ENCODE measurements at places on chromosomes 12 and 14.

DNA sequence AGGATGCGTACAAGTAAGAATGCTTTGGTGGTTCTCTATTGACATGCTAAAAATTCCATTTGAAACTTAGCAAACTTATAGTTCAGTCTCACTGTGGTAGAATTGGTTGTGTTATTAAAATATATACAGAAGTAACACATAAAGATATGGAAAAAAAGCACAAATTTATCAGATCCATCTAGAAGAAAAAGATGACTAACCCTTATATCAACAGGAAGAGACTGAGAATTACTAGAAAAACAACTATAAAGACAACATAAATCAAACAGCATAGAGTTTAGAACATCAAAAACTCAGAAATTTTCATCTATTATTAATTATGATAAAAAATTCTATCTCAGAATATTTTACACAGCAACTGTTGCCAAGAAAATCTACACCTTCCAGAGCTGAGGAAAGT, 491.0 kb downstream of the ETNK1 start:
- no peak for DNase-seq

DNA sequence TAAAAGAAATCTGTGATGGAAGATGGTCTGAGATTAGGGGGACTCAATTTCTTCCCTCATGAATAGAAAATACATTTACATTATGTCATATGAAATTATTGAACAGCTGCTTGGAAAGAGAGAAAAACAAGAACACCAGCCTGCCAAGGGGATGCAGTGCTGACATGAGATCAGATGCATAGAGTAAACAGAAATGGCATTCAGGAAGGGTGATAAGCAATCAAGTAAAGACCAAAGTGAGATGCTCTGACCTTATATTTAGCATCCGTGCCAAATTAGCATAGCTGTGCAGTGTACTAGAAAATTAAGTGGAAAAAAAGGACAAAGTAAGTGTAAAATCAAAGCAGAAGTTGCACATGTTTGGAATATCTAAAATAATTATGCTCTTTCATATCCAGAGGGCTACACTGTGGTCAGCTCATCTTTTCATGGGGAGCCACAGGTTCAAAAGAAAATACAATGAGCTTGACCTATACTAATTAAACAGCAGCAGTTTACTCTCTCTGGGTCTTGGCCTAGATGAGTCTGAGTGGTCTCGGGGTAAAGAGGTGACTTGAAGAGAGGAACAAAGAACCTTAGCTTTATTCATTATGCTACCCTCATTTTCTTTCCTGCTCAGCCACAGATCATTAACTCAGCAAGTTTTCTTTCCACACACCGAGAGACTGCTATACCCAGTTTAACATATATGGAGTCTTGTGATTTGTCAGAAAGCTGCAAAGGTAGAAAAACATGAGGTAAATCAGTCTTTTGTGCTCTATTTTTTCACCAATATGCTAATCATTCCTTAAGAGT, 359.4 kb upstream of the FOXG1 start:
- no peak for DNase-seq

DNA sequence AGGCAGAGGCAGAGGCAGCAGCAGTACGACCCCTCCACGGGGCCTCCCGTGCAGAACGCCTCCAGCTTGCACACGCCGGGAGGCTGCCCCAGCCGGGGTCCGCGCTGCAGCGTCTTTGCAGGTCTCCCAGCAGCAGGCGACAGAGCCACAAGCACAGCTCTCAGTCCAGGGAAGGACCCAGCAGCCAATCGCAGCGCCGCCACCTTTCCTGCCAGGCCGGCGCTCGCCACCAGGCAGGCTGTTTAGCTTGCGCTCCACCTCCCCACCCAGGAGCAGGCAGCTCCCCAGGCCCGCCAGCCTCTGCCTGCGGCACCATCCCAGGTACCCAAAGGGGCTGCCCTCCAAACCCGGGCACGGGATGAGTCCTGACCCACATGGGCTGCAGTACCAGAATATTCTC, 25.2 kb downstream of the DDX51 start:
- no peak for DNase-seq

DNA sequence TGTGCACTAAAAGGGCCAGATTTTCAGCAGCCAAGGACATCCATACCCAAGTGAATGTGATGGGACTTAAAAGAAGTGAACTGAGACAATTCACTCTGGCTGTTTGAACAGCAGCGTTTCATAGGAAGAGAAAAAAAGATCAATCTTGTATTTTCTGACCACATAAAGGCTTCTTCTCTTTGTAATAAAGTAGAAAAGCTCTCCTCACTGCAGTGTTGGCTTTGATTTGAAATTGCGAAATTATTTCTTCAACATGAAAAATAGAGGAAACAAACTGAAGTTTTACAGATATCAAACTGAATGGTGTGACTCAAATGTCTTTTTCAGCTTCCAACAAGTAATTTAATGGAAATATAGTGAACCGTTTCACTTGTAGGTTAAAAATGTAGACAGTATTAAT, 11.3 kb upstream of the KCNMB4 start:
- DNase-seq = no peak

DNA sequence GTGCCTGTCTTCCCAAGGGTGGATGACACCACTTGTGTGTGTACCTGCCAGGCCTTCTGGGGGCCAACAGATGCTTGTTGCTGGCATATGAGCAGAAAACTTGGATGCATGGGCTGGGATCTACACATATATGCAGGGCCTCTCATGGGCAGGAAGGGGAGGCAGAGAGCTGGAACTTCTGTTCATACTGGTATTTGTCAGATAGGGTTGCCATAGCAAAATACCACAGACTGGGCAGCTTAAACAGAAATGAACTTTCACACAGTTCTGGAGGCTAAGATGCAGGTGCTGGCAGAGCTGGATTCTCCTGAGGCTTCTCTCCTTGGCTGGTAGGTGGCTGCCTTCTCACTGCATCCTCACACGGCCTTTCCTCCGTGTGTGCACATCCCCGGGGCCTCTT, 121.8 kb downstream of the SUDS3 start:
- DNase-seq = peak; percentile 6

GRCh38 chr12:91037276-91037675, 20.5 kb downstream of the KERA start:
- DNase-seq = no peak

DNA sequence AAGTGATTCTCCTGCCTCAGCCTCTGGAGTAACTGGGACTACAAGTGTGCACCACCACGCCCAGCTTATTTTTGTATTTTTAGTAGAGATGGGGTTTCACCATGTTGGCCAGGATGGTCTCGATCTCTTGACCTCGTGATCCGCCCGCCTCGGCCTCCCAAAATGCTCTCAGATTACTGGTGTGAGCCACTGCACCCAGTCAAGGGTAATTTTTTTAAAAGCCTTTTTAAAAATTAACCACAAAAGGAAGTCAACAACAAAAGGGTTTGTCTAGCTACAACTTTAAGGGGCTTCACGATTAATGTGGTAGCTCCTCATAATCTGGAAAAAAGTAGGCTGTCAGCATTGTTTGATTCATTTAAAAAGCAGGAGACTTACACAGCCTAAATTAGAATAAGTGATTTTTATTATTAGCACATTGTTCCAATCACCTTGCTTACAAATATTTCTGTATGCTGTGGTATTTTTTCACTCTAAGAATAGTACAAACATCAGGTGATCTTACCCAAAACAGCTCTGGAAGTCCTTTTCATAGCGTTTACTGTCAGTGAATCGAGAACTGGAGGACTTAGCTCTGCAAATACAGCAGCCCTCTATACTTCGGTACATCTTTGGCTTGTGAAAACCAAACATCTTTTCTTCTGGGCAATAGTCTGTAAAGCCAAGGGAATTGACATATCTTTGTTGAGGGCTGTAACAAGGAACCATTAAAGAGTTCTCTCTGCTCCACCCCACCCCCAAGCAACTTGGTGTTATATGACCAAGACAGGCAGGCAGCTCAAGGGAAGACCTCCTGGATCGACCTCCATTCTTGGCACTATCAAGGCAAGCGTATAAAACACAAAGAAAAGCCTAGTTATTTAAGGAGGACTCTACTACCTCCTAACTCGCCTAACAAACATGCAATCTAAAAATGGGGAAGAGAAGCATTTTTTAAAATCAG, 28.1 kb downstream of the SINHCAF start:
- DNase-seq = no peak

- DNase-seq = peak; percentile 42
Measured at GRCh38 chr12:106179086-106179485, 40.3 kb upstream of the NUAK1 start.

- no peak for DNase-seq
Measured at GRCh38 chr12:85155791-85156190, 119.6 kb downstream of the LRRIQ1 start.

DNA sequence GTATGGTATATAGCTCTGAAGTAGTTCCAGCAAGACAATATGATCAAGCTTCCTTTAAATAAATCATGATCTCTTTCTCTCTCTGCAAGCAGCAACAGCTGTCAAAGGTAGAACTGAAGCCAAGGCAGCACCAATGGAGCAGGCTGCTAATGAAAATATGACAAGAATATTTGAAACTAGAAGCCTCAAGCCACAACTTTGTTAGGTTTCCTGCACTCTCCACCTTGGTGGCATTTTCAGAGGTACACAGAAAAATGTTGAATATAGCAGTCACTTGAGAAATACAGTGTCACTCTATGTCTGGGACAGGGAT, 43.8 kb upstream of the PSMA6 start:
- no peak for DNase-seq

DNA sequence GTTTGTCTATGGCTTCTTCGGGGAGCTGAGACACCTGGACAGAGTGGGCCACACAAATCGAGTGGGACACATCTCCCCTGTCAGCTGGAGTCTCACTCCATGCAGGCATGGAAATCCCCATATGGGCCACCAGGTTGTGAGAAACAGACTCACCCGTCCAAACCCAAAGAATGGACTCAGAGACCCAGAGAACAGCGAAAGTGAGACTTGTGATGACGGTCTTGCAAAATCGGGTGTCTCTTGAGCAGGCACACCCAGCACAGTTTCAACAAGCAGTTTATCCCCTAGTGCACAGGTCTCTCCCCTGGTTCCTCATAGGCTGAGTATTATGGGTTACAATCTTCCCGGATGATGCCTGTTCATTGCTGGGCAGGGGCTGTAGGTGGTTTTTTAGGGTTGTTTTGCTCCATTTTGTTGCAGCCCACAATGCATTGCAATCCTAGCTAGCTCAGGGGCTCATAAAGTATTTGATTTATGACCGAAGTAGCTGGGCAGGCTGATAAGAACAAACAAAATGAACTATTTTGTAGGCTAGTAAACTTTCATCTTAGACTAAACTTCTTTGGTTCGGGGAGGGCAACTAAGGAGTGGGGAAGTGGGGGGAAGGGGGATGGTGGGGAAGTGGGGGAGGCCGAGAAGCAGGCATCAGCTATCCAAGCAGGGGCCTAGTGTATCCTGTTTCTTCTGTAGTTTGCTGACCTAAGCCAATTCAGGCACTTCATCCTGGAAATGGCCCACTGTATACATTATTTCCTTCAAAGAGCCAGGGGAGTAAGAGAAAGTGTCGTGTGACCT, 45.3 kb downstream of the IQSEC3 start:
- no peak for DNase-seq

DNA sequence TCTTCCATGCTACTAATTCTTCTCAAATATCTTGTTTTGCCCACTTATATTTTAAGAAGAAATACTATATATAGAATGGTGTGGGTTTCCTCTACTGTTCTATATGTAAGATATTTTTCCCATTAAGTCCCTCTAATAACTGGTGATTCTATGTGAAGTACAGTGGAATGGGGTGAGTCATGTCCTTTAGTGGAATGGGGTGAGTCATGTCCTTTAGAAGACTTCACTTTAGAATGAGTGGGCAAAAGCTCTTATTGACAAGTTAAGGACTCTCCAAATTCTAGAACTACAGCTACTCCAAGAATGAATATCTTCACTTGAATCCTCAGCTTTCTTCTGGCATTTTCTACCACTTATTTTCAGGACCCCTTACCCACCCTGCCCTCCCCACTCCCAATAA, 349.9 kb downstream of the ETNK1 start:
- no peak for DNase-seq

- DNase-seq = no peak
Measured at GRCh38 chr12:77058740-77059139, 6.6 kb downstream of the E2F7 start.

GRCh38 chr14:95705518-95705917, 8.4 kb downstream of the TCL1A start:
- DNase-seq = no peak

DNA sequence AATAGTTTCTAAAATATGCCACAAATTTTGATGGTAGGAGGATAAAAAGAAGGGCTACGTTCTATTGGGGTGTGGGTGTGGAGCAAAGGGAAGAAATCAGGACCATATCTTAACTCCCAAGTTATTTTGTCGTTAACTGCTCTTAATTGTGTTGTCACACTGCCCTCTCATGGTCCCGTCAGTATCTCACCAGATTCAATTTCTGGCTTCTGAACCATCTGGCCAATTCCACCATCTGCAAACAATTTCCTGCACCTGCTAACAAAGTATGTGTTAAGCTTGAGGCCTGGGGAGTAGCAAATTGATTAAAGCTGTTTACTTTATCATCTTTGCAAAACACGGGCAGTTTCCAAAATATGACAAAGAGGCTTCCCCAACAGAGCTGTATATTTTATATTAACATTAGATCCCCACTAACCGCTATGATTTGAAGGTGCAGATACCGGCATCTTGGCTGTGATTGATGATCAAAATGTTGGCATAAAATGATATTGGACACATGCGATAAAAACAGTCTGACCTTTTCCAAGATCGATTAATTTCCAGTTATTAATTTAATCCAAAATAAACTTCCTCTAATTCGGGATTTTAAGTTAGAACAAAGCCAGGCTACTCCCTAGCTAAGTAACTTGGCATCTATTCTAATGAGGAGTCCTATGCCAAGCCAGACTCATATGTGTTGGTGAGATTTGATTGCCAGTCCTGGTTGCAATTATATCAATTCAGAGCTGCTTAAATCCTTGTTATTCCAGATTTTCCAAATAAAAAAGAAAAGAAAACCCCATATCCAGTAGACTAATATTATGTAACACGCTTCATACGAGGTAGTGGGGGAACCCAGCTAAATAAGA, 6.9 kb upstream of the DNM1L start:
- DNase-seq = peak; percentile 74

DNA sequence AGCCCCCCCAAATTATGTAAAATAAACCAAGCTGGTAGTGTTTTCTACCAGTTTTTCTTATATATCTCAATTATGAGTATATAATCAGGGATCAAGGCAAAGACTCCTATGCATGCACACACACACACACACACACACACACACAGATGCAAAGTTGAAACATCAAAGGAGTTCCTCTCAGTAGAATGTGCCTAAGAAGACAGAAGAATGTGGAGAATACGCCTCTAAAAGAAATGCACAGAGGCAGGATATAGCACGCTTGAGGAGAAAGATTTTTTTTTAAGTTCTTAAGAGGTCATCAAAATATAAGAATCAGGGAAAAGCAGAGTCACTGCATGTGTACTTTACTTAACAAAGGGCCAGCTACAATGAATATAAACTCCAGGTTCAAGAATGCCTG, 138.2 kb upstream of the CLEC14A start:
- no peak for DNase-seq

GRCh38 chr12:92421042-92421441, 275.4 kb upstream of the BTG1 start:
- no peak for DNase-seq

GRCh38 chr14:75515629-75515996, 6.7 kb upstream of the BATF start:
- no peak for DNase-seq
